ENCODE measurements at places on chromosomes 16 and 17. TPM values are rescaled to one million over a fixed set of nuclear protein-coding genes. Genes with fewer than 3 reads are reported as not detected.

DNA sequence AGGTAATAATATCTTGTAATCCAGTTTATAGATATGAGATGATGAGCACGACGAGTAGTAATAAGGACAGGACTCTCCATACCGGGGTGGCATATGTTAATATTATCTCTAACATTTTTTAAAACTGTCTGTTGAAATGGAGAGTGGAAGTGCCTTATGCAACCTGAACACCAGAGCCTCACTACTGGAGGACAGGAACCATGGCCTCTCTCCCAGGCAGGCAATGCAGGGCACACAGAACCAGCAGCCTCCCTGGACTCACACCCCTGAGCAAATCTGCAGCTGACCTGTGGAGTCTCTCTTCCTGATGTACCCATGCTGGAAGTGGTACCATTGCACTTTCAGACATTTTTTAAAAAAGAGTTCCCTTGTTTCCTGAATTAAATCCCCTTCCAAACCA, 55.2 kb upstream of the ERN1 start:
- DNase-seq: no peak

GRCh38 chr17:74491626-74492025, 25.2 kb downstream of the CD300A start:
- no peak for DNase-seq

DNA sequence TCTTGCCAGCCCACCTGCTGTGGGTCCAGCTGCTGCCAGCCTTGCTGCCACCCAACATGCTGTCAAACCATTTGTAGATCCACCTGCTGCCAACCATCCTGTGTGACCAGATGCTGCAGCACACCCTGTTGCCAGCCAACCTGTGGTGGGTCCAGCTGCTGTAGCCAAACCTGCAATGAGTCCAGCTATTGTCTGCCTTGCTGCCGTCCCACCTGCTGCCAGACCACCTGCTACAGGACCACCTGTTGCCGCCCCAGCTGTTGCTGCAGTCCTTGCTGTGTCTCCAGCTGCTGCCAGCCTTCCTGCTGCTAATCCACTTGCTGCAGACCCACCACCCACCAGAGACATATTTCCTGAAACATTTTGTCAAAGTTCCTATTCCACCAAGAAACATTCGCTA, 641 bp downstream of the KRTAP9-1 start:
- DNase-seq: no peak

DNA sequence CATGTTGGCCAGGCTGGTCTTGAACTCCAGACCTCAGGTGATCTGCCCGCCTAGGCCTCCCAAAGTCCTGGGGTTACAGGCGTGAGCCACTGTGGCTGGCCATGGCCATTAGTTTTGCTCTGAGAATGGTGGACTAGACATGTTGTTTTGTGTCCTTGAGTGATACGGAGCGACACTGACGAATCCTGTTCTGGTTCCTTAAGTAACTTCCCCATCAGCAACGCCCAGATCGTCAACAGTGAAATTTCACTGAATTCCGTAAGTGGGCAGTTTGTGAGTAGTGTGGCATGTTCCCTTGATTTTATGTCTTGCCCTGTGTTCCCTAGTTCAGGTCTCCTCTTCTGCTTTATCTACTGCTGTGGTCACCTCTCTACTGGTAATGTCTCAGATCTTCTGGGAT, 67.4 kb downstream of the SNX29 start:
- no peak for DNase-seq

- DNase-seq: no peak
Observed at GRCh38 chr17:55152236-55152635, 112.5 kb upstream of the HLF start.

AGRP gene
- total RNA-seq: not detected

DNA sequence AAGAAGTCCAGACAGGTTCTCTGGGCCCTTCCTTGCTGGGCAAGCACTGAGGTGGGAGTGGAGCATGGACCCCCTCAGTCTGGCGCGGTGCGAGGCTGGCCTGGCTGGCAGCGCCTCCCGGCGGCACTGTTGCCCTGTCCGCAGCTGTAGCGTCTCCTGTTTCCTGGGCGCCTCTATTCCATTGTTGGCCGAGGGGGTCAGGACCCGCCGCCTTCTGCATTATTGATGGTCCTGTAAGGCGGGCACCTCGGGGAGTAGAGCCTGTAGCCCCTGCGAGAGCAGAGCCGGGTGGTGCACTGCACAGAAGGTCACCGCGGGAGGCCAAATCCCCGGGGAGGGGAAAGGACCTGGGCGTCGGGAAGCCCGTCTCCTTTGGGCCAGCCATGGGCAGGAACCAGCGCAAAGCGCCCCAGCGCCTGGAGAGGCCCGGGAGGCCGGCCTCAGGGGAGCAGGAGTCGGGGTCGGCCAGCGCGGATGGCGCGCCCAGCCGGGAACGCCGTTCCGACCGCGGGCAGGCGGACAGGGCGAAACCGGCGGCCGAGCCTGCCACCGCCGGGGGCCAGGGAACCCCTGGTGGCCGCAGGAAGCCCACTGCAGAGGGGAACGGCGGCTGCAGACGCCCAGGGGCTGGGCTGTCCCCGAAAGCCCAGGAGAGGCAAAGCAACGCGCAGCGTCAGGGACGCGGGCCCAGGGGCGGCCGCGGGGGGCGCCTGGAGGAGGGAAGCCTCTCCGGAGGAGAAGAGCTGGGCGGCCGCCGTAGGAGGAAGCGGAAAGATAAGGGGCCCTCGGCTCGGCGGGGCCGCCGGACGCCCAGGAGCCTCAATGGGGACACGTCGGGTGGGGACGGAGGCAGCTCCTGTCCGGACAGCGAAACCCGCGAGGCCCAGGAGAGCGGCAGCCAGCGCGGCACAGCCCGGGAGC, at the start of gene MYO15B:
Gene MYO15B, plus strand, starts transcription at position 126 of the 921 bp plus-strand sequence. Its CDS starts 258 bp downstream, at position 384.
- peak; percentile 6 for DNase-seq

DNA sequence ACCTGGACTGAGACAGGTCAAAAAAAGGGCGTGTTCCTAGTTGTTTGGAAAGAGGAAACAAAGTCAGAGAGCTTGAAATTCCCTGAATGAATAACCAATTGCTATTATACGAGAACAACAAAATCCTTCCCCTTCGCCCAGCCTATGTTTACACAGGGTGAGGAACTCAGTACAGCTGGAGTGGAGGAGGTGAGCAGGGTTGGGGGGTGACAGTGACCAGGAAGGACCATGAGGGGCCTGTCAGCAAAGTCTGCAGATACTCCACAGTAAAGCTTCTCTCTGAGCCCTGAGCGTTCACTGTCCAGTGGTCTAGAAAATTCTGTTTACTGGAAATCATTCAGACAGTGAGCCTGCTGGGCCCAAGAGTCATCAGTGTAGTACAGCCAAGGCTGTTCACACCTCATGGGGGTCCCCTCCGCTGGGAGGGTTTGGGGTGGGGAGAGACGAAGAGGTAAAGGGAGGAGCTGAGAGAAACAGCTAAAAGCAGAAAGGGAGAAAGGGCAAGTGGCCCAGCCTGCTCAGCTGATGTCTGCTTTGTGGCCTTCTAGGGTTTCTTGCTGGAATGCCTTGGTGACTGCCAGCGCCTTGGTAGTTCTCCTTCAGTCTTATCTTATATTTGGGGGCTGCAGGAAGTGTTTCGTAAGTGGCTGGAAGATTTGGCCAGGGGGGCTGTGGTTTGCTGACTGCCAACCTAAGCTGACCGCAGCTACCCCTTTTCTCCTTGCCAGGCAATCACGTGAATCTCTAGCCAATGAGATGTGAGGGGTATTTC, 5.7 kb downstream of the DUSP3 start:
- no peak for DNase-seq

DNA sequence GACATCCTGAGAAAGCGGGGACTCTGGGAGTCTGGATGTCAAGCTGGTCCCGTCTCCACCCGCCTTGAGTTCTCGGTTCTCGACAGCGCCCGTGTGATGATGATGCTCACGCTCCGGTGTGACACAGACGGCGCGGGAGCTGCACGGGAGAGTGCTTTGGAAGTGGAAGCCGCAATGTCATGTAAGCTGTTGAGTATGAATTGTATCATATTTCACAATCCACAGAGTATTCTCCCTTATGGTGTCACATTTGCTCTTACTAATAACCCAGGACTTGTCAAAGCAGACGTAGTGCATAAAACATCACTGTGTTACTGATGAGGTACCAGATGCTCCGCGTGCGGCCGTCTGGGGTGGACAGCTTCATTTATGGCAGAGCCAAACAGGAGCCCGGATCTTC, 217.5 kb upstream of the CHMP6 start:
- no peak for DNase-seq
